Stimulated activated CD4-positive, alpha-beta T cell treated with anti-CD3 and anti-CD28 coated beads, Interleukin-4, amount 100 ng/mL, for 4 hours (primary cell): ENCODE measurements at places on chromosomes 6 and 20.
A peak's percentile ranks its signal among the peaks of the same experiment; 100 is the strongest.

- DNase-seq, result no peak
These were observed 42.5 kb downstream of the CD109 start for GRCh38 chr6:73738367-73739028.

DNA sequence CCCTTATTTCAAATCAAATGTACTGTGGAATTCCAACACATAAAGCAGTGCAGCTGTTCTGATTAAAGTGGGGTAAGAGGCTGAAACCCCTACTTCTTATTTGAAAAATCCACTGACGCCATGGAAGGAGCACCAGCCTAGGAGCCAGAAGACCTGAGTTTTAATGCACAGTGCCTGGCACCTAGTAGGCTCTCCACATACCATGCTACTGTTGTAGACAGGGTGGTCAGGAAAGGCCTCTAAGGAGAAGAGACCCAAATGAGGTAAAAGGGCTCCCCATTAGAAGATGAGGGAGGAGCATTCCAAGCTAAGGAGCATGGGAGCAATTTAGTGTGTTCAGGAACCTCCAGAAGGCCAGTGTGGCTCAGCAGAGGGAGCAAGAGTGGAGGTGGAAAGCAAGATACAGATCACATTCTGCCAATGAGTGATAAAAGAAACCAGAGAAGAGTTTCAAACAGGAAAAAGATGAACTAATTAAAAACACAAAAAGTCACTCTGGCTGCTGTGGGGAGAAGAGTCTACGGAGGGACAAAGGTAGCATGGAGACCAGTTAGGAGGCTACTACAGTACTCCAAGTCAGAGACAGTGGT, 11.8 kb upstream of the ZNF76 start:
- no peak for DNase-seq

- DNase-seq, result no peak
These were observed 13.3 kb downstream of the APMAP start for GRCh38 chr20:24979036-24979960.

GRCh38 chr20:4445784-4446183, 275.9 kb upstream of the PRND start:
- no peak for DNase-seq

GRCh38 chr20:25129428-25129827, 47.5 kb upstream of the VSX1 start:
- DNase-seq, result no peak

- DNase-seq, result peak; percentile 48
These were observed 5.2 kb downstream of the FNDC1 start for GRCh38 chr6:159174263-159174969.

GRCh38 chr6:167472880-167473279, 148.0 kb downstream of the TTLL2 start:
- no peak for DNase-seq
